Hair follicular keratinocyte (primary cell): ENCODE measurements at places on chromosomes 12 and 14. TPM values are rescaled to one million over a fixed set of nuclear protein-coding genes. Genes with fewer than 3 reads are reported as not detected.

The PRH2 gene
- total RNA-seq = not detected in 2 replicates

The SLC38A4 gene
- 0.27 and 0.31 TPM in 2 replicates for total RNA-seq

The TBX3 gene
- total RNA-seq = 4.4 and 5.2 TPM in 2 replicates

The ATP2B1 gene
- 22.4 and 26.9 TPM in 2 replicates for total RNA-seq

The POTEM gene
- total RNA-seq = not detected in 2 replicates

The STXBP6 gene
- not detected in 2 replicates for total RNA-seq

The ZC2HC1C gene
- total RNA-seq = 0.57 TPM in 1 of 2 replicates, not detected in the other

The ZNF891 gene
- 0.11 and 0.23 TPM in 2 replicates for total RNA-seq

The MYBPC1 gene
- total RNA-seq = not detected in 2 replicates

The GZMH gene
- total RNA-seq = not detected in 2 replicates

The OR4N5 gene
- not detected in 2 replicates for total RNA-seq

The LRRK2 gene
- 0.38 and 0.39 TPM in 2 replicates for total RNA-seq

The GNB3 gene
- total RNA-seq = 0.47 and 0.49 TPM in 2 replicates

The DENR gene
- total RNA-seq = 30.9 and 33.2 TPM in 2 replicates

The DHH gene
- total RNA-seq = not detected in 2 replicates

The NYNRIN gene
- 2.7 and 3.8 TPM in 2 replicates for total RNA-seq

The OTUB2 gene
- total RNA-seq = 2.4 and 3.5 TPM in 2 replicates

The GPD1 gene
- 0.08 and 0.39 TPM in 2 replicates for total RNA-seq

The KRT83 gene
- not detected in 2 replicates for total RNA-seq

The KCNK13 gene
- total RNA-seq = not detected in 2 replicates

The DLK1 gene
- not detected in 2 replicates for total RNA-seq

The SAMD15 gene
- 0.19 and 0.39 TPM in 2 replicates for total RNA-seq

The RNASE7 gene
- total RNA-seq = 5.5 and 22.4 TPM in 2 replicates

The AGAP2 gene
- 0.80 and 0.94 TPM in 2 replicates for total RNA-seq

The CCDC197 gene
- total RNA-seq = not detected in 2 replicates

The TMEM229B gene
- total RNA-seq = 3.0 and 3.1 TPM in 2 replicates

The GMFB gene
- 46.1 and 56.4 TPM in 2 replicates for total RNA-seq

The NTF3 gene
- not detected in 2 replicates for total RNA-seq

The INHBC gene
- not detected in 2 replicates for total RNA-seq

The TMEM52B gene
- total RNA-seq = not detected in 2 replicates

The FAM186B gene
- 0.08 and 0.15 TPM in 2 replicates for total RNA-seq

The VPS37B gene
- 53.7 and 59.2 TPM in 2 replicates for total RNA-seq

The APOF gene
- not detected in 2 replicates for total RNA-seq

The SLC4A8 gene
- total RNA-seq = 0.30 and 0.70 TPM in 2 replicates

The SERPINA10 gene
- total RNA-seq = not detected in 2 replicates

The HOXC12 gene
- 0.31 and 0.80 TPM in 2 replicates for total RNA-seq

The BTG1 gene
- 10.7 and 21.2 TPM in 2 replicates for total RNA-seq

The GDF3 gene
- not detected in 2 replicates for total RNA-seq
